ENCODE measurements at places on chromosomes 7 and 10.

DNA sequence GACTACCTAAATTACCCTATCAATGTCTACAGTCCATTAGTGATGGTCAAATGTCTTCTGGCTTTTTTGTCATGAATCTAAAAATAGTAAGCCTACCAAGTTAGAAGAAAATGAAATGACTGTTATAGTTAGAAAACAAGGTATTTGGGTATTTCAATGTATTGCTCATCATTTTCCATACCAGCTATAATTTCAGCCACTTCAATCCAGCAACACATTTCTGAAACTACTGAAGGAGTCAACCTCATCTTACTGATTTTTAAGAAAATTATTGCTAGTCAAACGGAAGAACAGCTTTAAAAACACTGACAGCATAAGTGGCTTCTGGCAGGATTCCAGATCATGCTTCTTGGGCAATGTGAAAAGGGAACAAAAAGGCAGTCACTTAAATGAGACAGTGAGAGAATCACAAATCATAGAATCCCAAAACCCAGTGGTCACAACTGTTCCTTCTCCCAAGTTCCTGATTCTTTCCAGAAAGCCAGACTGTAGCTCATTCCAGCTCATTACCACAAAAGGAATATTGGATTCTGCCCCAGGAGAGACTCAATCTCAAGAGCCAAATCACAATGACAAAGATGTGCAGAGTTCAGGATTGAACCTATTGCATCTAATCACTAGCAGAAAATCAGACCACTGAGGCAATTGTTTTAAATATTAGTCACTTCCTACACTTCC, 61.2 kb upstream of the LRRN3 start:
- DNase-seq = peak; percentile 57

- DNase-seq = no peak
Measured at GRCh38 chr10:93319096-93319495, 163.0 kb downstream of the MYOF start.

GRCh38 chr7:110065121-110065520, 1025.8 kb upstream of the LRRN3 start:
- no peak for DNase-seq

GRCh38 chr7:82375129-82375528, 68.4 kb downstream of the CACNA2D1 start:
- no peak for DNase-seq

GRCh38 chr10:42950606-42951485, 126.0 kb upstream of the RET start:
- DNase-seq = no peak

DNA sequence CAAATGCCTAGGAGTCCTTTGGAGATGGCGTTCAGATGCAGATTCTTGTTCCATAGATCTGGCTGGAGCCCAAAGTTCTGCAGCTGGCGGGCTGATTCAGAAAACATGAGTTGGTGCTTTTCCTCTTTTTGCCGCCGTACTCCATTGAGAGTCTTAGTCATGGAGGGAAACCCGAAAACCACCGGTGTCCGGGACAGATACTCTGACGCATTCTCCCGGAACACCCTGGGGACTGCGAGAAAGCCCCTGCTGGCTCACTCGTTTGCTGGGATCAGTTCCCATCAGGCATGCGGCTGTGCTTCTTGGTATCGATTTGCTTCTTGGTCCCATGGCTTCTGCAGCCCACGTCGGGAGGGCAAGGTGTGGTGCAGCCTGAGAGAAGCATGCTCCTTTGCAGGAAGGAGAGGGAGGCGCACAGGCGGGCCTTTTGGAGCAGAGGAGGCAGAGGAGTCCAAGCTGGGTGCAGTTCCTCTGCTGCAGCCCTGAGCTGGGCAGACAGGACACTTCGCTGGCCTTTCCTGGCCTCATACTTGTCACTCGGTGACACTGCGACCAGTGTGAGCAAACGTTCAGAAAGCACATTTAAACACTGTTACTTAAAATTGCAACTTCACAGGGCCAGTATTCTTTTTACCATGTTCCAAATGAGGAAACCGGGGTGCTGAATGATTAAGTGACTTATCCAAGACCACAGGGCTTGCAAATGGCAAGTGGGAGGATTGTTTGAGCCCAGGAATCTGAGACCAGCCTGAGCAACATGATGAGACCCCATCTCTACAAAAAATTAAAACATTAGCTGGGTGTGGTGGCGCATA, 30.6 kb upstream of the PFKFB3 start:
- DNase-seq = peak; percentile 96

DNA sequence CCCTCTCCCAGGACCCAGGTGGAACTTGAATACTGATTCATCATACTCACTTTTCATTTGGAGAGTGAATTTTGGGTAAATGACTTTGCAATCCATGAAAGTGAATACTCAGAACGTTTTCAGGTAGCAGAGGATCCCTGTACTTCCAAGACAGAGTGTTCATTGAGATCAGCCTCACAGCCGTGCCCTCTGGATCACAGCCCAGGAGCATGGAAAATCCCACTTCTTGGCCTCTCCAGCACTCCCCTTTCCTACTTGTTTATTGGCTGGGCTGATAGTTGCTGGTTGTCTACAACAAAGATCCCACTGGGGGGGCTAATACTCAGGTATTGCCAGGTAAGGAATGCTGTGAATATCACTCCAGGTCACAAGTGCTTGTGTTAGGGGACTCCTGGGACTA, 5.9 kb downstream of the GCK start:
- no peak for DNase-seq

DNA sequence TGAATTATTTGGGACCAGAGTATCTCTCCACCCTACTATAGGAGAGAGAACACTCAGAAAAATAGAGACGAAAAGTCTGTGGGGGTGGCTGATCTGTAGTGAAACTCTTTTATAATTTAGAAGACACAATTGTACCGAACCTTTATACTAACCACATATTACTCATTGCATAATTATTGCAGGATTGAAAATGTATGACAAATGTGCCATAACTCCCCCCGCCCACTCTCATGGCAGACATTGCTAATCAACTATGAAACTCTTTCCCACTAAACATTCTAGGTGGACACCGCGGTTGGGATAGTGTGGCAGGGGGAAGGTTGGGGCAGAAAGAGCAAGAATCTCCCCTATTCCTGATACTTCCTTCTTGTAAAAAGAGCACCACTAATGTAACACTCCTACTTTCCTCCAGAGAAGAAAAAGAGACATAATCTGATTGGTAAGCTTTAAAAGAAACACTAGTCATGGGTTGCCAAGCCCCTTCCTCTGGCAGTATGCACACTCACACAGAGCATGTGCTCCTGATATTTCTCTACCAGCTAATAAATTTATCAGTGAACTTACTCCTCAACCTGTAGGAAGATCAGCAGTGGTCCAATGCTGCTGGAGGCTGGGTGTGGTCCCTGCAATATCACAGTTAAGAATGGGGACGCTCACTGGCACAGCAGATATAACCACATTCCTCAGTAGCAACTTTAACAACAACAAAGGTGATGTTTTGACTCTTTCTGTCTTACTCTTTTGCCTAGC, 18.7 kb upstream of the ARID5B start:
- DNase-seq = peak; percentile 76

- DNase-seq = peak; percentile 100
Measured at GRCh38 chr7:72098807-72099580, 313.1 kb downstream of the CALN1 start.

DNA sequence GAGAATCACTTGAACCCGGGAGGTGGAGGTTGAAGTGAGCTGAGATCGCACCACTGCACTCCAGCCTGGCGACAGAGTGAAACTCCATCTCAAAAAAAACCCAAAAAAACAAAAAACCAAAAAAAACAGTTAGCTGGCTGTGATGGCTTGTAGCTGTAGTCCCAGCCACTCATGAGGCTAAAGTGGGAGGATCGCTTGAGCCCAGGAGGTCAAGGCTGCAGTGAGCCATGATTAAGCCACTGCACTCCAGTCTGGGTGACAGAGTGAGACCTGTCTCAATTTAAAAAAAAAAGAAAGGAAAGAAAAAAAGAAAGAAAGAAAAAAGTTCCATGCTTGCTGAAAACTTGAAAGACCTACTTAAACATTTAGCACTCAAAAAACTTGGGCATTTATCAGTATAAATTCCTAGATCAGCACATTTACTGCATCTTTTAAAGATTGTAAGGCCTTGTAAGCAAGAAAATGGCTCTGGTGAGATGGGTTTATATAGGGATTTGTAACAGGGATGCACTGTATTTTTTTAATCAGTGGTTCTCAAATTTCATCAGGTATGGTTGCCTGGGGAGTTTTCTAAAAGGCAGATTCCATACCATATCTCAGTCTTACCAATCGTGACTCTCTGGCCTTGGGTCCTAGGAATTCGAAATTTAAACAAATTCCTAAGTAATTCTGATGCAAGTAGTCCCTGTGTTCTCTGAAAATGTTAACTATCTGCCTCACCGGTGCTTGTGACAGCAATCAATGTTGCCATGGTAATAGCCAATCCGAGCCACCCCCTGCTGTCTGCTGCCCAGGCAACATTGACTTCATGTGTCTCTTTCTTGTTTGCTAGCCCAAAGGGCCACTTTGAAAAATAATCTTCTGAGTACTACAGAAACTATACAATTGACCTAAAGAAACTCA, 11.5 kb upstream of the NT5C2 start:
- DNase-seq = peak; percentile 29

- no peak for DNase-seq
Measured at GRCh38 chr7:99740573-99741440, 5.8 kb upstream of the CYP3A7 start.

- DNase-seq = peak; percentile 26
Measured at GRCh38 chr10:29470843-29471543, 163.8 kb downstream of the SVIL start.

DNA sequence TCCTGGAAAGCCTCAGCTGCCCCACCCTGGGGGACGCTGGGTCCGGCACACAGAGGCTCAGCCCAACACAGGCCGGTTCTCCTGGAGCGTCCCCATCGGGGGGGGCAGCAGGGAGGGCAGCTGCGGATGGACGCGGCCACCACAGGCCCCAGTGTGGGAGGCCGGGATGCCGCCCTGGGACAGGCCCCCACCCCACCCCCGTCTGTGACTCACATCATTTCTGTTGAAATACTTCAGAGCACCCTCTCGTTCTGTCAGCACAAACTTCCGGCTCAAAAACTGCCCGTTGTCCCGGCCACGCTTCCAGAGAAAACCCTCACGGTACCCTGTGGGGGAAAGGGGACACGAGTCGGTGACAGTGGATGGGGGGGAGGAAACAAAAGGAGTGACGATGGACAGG, 28.5 kb downstream of the GET4 start:
- DNase-seq = peak; percentile 57

DNA sequence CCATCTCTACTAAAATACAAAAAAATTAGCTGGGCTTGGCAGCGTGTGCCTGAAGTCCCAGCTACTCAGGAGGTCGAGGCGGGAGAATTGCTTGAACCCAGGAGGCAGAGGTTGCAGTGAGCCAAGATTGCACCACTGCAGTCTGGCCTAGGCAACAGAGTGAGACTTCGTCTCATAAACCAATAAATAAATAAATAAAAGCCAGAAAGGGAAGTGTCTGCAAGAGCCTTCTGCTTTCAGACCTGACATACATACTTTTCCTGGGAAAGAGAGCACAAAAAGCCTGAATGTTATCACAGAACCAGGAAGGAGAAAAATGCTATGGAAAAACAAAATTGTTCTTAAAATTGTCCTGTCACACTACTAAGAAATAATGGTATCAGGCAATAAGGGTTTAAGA, 4.1 kb upstream of the KIF5B start:
- no peak for DNase-seq

- peak; percentile 76 for DNase-seq
Measured at GRCh38 chr7:15503603-15504290, 58.1 kb downstream of the AGMO start.

GRCh38 chr10:45410807-45411606, 37.0 kb downstream of the ALOX5 start:
- no peak for DNase-seq

GRCh38 chr7:118082506-118082905, 101.5 kb upstream of the LSM8 start:
- no peak for DNase-seq

- DNase-seq = peak; percentile 88
Measured at GRCh38 chr10:48306265-48306869, at the start of gene MAPK8. TSS of gene MAPK8 (plus strand) at chr10:48306677. CDS start at chr10:48401661, 94,984 bp downstream.

- DNase-seq = no peak
Measured at GRCh38 chr10:65040796-65041195, 1519.6 kb downstream of the REEP3 start.

DNA sequence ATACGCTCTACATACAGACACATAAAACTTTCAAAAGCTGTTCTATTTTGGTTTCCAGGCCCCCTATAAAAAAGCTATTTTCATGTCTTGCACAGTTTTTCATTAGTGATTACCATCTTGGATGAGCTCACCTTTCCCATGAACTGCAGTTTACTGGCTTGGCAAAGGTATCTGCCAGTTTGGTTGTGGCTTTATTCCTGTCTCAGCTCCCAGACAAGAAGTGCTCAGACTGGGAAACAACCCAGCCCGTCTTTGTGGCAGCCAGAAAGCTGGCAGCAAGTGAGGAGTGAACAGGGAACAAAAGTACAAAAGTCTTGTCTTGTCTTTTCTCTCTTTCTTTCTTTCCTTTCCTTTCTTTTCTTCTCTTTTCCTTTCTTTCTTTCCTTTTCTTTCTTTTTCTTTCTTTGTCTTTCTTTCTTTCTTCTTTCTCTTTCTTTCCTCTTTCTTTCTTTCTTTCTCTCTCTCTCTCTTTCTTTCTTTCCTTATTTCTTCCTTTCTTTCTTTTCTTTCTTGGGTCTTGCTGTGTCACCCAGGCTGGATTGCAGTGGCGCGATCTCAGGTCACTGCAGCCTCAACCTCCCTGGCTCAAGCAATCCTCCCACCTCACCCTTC, 138.8 kb downstream of the CFAP58 start:
- DNase-seq = no peak

- no peak for DNase-seq
Measured at GRCh38 chr7:94252971-94253370, 141.7 kb upstream of the COL1A2 start.

DNA sequence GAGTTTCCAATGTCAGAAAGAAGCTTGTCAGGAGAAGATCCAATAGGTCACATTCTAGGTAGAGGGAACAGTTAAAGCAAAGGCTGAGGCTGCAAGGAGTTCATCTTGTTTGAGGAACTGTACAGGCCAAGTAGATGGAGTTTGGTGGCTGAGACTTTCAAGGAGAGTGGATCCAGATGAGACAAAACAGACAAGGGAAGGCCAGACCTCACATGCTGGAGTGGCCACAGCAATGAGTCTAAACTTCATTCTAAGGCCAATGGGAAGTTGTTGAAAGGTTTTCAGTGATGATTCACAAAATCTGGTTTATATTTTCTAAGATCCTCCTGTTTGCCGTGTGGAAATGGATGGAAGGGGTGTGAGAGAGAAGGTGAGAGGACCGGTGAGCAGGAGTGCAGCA, 40.0 kb downstream of the EPDR1 start:
- DNase-seq = no peak

DNA sequence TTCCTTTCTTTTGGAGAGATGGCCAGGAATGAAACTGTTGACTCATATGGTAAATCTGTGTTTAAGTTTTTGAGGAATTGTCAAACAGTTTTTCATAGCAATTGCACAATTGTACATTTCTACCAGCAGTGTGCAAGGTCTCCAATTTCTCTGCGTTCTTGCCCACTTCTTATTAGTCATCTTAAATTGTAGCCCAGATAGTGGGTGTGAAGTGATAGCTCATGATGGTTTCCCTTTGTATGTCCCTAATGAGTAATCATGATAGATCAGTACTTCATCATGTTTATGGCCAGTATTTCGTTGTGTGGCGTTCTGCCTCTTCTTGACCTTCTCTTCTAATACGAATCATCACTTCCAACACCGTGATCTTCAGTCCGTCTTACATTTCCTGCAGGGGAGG, 136.3 kb downstream of the DOCK1 start:
- peak; percentile 34 for DNase-seq

- DNase-seq = peak; percentile 62
Measured at GRCh38 chr10:124032971-124033886, 60.2 kb downstream of the CHST15 start.

All from fibroblast of skin of back (primary cell).